ENCODE measurements at places on chromosomes 6 and 20.

- DNase-seq, result no peak
Measured at GRCh38 chr6:24872779-24873178, 63.0 kb downstream of the RIPOR2 start.

- DNase-seq, result no peak
Measured at GRCh38 chr20:23214903-23215302, 128.8 kb upstream of the CD93 start.

DNA sequence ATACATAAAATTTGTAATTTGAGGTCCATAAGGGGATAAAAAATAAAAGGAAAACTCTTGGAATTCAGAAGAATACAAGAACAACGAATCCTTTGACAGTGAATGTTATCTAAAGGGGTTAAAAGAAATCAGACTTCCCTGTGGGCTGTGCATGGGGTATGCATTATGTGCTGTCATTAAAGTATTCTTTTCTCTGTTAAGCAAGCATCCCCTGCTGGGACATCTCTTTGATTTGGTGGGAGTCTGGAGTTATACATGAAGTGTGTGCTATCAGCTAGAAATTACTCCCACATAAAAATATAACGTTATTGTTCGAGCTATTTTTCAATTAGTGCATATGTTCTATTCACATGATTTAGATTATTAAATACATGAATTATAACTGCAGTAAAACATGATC, 195.2 kb downstream of the CENPW start:
- DNase-seq, result no peak

- no peak for DNase-seq
Measured at GRCh38 chr20:4151991-4152695, 136.8 kb upstream of the RNF24 start.

- DNase-seq, result no peak
Measured at GRCh38 chr6:37783856-37784584, 35.5 kb upstream of the ZFAND3 start.

DNA sequence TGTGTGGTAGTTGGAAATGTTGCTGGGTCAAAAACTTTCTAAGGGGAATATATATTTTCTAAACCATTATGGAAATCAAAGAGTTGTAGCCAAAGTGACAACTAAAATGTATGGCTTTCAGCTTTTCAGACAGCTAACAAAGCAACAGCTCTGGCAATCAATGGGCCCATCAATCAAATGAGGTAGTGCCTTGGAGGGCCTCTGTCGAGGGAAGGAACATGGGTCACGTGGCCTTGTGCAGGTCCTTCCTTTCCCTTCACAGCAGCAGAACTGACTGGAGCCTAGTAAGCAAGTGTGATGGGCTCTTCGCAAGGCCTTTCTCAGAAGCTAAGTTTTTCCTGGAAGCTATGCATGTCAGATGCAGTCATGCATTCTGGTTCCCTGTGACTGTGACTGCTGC, 17.9 kb downstream of the FAXC start:
- DNase-seq, result no peak

- peak; percentile 6 for DNase-seq
Measured at GRCh38 chr6:107489636-107490565, at the start of gene SOBP. SOBP (plus strand) TSS chr6:107490117; CDS start chr6:107490617, 500 bp downstream.

DNA sequence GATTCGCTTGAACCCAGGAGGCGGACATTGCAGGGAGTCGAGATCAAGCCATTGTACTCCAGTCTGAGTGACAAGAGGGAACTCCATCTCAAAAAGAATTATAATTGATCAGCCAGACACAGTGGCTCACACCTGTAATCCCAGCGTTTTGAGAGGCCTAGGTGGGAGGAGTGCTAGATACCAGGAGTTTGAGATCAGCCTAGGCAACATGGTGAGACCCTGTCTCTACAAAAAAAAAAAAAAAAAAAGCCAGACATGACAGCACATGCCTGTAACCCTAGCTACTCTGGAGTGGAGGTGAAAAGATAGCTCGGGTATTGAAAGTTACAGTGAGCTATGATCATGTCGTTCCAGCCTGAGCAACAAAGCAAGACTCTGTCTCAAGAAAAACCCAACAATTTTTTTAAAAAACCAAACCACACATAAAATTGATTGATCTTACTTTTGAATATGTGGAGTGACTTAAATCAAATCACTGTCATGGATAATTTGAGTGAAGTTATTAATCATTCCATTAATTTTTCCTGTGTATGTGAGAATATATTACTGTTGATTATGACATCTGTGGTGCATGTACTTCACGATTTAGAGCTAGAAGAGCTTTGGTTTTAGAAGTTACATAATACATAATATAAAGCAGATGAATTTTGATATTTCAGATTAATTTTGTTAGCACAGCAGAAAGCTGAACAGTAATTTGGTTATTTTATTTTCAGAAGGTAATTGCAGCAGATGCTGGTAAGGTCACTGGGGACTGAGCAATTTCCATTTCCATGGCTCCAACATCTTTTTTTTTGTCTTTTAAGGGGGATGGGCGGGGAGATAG, 34.4 kb downstream of the NCOA7 start:
- no peak for DNase-seq

DNA sequence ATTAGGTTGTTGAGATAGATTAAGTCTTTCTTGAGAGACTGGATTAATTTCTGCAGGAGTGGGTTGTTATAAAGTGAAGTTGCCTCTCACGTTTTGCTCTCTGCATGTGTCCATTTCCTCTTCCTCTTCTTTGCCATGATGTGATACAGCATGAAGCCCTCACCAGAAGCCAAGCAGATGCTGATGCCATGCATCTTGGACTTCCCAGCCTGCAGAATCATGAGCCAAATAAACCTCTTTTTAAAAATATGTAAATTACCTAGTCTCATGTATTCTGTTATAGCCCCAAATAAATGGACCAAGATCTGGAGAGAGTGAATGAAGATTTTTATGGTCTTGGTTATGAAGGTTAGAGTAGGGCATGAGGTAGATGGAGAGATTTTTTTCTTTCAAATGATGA, 111.6 kb upstream of the MAN1A1 start:
- DNase-seq, result no peak

DNA sequence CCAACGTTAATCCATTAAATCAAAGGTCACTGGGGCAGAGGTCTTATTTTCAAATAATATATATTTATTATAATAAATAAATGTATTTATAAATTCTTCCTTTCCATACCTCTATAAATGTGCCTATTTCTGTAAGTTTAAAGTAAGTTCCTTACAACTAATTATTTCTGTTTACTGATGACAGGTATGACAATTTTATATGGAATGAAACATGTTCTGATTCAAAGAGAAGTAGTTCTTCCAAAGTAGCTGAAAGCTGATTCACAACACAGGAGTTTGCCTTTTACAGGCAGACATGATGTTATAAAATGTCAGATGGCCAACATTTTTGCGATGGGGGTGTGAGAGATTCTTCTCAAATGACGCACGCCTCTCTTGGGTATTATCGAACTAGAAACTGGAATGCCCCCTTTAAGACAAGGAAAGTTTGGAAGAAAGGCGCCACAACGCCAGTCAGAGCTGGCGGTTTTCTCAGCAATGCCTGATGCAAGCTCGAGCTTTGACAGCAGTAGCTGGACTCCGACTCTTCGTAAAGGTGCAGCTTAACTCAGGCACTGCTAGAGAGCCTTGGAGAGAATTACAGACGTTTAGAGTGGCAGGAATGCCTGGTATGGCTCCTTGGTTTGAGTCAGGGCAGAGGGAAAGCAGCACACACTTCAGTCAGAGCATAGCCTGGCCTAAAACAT, 92.1 kb downstream of the FOXC1 start:
- DNase-seq, result no peak

DNA sequence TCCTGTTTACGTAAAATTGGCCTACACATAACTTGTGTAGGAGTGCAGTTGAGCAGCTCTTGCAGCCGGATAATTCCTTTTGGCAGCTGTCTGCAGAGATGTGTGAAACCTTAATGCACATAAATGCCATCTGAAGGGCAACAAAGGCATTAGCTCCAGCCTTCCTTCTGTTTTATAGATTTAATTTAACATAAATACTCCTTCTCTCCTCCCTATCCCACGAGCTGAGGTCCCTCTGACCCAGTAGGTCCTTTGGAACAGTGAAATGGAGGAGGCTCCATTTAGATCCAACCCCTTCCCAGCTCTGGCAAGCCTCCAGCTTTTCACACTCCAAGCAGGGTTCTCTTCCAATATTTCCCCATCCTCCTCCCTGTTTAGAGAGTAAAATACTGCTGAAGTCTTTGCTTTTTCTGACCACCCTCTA, 6.5 kb downstream of the PLEKHG1 start:
- no peak for DNase-seq

- DNase-seq, result no peak
Measured at GRCh38 chr6:159520002-159520401, 173.0 kb downstream of the SOD2 start.

DNA sequence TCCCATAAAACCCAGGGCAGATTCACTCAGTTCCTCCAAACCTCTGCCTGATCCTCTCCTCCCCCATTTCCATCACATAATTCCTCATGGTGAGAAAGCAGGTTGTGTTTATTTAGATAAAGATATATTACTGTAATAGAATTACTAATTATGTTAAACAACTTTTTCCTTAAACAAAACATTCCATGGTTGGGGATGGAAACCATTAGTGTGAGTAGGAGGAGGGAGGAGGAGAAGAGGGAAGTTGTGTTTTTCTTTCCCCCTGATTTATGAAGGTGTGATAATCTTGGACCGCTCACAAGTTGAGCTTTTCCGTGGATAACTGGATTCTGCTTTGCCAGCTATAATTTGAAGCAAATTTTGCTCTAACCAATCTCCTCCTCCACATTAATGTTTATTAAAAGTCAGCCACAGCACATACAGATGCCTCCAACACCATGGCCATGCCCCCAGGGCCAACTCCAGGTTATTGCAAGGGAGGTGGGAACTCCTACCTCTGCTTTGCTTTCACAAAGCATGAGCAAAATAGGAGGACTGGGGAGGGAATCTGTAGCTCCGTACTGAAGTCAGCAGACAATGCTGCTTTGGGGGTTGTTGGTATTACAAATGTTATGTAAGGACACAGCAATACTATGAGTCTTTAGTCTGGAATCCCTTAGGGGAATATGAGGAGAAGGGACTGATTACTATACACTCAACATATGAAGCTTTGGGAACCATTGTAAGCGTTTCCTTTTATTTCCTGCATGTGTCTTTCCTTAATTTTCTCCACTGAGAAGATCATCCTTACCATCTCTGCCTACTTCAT, 542.0 kb downstream of the DHX35 start:
- no peak for DNase-seq

DNA sequence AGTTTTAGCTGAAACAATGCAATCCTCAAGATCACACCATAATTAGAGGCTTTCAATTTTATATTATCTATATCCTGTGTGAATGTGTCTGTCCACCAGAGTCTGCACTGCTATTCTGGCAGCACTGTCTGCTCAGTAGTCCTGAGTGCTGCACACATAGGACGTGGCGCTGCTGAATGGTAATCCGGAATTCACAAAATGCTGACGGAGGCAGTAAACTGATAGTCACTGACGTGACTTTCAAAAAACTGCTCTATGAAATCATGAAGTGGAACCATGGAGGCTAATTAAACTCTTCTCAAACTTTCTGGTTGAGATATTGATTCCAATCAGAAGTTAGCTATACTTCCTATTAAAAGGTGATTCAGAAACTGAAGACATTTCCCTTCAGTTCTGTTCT, 190.8 kb upstream of the NOX3 start:
- DNase-seq, result no peak

DNA sequence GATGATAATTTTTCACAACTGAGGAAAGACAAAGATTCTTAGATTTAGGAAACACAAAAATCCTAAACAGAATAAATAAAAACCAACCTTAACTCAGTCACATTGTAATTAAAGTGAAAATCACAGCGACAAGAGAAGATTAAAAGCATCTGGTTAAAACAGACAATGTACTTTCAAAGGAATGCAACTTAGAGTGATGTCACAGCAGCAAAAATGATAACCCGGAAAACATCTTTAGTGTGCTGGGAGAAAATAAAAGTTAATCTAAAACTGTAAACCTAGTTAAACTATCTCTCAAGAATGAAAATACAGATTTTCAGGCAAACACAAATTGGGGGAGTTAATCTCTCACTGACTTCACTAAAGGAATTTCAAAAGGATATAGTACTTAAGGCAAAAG, 76.8 kb upstream of the OGFRL1 start:
- no peak for DNase-seq
